ENCODE measurements at places on chromosomes 4 and X.

- DNase-seq = no peak
These were observed 251.1 kb upstream of the DIAPH2 start for GRCh38 chrX:96433409-96434077.

- no peak for DNase-seq
These were observed 185.8 kb upstream of the STK26 start for GRCh38 chrX:131837325-131837724.

DNA sequence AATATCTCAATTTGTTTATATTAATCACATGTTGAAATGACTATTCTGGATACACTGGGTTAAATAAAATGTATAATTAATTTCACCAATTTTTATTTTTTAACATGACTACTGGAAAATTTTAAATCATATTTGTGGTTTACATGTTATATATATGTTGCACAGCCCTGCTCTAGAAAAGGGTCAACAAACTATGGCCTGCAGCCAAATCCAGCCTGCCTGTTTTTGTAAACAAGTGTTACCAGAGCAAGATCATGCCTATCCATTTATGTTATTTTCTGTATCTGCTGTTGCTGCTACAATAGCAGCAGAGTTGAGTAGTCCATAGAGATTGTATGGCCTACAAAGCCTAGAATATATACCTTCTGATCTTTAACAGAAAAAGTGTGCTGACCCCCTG, 1.2 kb downstream of the TCEANC start:
- no peak for DNase-seq

GRCh38 chr4:148692242-148692641, 250.0 kb upstream of the NR3C2 start:
- DNase-seq = no peak

DNA sequence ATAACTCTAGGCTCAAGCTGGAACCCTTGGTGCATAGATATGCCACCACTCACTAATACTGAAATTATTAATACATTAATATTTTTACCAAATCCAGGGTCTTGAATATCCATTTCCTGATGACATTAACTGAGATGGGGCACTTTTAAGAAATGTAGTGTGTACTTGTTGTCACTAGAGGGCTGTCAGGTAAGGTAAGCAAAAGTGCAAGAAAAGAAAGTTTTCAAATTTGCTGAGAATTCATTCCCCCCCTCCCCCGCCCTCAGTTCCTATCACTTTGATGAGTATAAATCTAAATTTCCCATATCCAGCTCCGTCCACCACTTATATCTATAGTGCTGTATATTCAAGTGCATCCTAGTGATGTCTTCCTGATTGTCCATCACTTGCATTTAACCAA, 20.5 kb upstream of the WDR44 start:
- no peak for DNase-seq

DNA sequence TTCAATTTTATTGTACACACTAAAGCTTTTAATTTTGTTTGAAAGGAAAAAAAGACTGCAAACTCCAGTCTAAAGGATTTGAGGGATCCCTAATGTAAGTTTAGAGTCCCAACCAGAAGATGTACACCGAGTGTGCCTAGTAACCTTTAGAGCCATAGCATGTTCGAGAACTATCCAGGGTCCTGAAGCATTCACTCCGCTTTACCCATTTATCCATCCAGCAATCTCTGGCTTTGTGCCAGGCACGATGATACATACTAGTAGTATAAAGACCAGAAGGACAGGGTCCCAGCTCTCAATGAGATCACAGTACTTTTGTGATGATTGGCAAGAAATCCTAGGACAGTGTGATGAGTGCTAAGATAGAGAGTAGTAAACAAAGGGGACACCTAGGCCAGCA, 168.7 kb downstream of the STK32B start:
- DNase-seq = peak; percentile 18

DNA sequence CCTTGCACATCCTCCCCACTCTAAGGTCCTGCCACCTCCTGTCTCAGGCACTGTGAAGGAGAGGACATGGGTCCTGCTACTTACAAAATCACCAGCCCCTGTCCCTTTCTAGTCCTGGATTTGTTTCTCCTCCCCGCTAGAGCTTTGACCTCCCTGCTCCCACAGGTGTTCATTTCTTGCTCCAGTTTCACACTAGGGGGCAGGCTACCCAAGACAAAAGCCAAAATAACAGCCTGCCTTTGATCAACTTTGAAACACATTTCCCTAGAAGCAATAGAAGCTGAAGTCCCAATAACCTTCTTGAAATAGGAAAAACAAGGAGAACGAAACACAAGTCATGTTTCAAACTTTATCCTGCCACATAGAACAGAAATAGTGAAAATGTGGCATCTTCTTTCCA, 164.4 kb downstream of the QDPR start:
- peak; percentile 35 for DNase-seq

DNA sequence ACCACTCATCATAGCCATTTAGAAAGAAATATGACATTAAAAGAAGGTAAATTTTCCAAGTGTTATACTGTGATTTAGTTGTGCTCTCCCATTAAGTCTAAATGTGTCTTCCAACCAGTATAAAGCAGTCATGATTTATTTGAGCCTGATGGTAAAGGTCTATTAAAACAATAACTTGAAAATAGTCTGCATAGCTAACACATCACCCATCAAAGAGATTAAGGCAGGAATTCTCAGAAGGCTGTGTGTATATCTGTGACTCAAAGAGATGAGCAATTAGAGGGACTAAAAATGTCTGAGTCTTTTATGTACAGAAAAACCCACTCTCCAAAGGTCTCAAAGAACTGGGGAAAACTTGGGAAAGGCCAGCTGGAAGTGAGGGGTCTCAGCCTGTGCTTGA, 70.3 kb upstream of the IQCM start:
- DNase-seq = peak; percentile 94

DNA sequence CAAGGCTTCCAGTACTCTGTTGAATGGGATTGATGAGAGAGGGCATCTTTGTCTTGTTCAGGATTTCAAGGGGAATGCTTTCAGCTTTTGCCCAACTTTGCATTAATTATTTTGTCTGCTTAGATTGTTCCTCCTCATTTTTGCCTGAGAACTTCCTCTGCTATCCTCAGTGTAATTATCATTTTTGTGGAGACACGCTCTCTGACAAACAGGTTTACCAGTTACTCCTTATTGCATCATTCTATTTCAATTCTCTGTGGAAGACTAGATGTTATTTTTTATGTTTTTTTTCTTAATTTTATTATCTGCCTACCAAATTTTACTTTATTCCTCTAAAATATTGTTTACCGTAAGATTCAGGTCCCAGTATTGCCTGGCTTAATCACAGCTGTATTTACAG, 349.2 kb downstream of the ADGRL3 start:
- peak; percentile 26 for DNase-seq
